Right renal pelvis (tissue), 4 donors: ENCODE measurements at places on chromosomes 12 and 14.

DNA sequence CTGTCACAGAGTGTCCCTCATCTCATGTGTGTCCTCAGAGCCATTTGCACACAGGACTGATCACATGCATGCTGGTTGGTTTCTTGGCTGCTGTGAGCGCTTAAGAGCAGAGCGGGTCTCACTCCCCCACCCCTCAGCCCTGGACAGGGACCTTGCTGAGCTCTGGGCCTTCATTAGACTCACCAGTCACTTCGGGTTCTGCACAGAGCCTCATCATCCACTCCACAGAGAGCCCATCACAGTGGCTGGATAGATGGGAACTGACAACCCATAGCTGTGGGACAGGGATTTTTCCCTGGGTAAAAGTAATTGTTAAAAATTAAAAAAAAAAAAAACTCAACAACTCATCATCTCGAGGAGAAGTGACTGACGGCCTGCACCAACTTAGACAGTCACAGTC, 8.2 kb downstream of the GLRX5 start:
- DNase-seq, result no peak

- DNase-seq, result no peak
These were observed 10.0 kb downstream of the TMCC3 start for GRCh38 chr12:94640134-94640928.

GRCh38 chr12:15152456-15152855, 68.8 kb downstream of the RERG start:
- no peak for DNase-seq

DNA sequence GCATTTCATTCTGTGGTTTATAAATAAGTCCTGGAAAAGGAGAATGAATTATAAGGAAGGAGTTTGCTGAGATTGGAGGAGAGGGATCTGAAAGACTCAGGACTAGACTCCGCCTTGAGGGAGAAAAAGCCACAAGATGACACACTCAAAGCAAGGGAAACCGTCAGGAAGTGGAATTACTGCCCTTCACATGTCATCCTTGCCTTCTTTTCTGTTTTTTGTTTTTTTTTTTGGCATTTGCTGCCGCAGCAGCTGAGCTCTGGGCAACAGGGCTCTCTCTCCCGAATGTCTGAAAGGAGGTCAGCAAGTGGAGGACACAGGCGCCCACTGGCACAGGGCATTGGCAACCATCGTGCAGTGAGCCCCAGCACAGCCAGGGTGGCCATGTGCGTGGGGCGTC, 344.9 kb downstream of the DPF3 start:
- DNase-seq, result no peak

GRCh38 chr12:93204896-93205295, 172.8 kb upstream of the NUDT4 start:
- DNase-seq, result no peak

GRCh38 chr14:94827711-94828447, 58.0 kb upstream of the GSC start:
- no peak for DNase-seq

DNA sequence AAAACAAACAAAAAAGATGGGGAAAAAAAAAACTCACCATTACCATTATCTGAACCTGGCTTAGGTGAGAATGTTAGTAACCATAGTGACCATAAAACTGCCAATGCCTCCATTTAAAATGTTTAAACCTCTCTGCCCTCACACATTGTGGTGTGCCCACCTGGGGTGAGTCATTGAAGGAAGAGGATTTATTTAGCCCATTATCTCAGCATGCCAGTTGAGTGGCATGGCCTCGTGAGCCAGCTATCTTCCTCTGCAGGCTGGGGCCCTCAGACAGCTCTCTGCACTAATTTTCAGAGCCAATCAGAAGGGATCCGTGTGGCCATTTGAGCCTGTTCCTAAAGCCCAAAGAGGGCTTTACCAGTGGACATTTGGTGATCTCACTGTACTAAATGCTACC, 81.8 kb upstream of the CCDC198 start:
- DNase-seq, result no peak

DNA sequence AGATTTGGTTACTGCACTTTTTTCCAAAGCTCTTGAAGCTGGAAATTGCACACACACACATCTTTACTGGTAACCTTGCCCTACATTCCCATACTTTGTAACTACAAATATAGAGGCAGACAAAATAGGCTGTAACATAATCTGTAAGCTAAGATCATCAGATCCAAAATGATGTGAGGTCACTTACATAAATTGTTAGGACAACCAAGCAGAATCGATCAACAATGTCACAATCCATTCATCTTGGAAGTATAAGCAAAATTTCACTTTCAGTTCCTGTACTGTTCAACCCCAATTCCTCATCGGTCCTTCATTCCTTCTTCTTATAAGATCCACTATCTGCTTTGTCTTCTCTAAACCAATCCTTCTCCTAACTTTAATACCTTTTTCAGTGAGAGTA, 72.6 kb downstream of the EPS8 start:
- DNase-seq, result no peak

DNA sequence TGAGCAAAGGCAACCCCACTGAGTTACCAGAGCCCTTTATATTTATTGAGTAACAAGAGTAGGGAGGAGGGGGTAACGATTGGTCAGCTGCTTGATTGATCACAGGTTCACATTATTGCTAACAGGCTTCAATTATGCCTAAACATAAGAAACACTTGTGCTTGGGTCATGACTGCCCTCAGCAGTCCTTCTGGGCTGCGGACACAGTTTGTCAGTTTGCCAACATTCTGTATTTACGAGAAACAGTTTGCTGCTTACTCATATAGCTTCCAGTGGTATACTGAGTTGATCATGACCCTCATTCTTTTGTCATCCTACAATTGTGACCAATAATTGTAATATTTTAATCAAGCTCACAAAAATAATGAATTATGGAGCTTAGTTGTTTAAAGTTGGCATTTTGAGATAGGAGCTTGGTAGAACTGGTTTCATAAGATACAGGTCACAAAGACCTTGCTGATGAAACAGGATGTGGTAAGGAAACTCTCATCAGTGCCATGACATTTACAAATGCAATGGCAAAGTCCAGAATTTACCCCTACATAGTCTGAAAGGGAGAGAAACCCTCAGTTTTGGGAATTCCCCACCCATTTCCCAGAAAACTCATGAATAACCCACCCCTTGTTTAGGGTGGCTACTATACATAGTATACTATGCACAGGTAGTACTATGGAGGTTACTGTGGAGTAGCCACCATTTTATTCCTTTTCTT, 1421.0 kb upstream of the FLRT2 start:
- no peak for DNase-seq

GRCh38 chr14:19917955-19918518, 2.4 kb upstream of the OR4K5 start:
- DNase-seq, result no peak

DNA sequence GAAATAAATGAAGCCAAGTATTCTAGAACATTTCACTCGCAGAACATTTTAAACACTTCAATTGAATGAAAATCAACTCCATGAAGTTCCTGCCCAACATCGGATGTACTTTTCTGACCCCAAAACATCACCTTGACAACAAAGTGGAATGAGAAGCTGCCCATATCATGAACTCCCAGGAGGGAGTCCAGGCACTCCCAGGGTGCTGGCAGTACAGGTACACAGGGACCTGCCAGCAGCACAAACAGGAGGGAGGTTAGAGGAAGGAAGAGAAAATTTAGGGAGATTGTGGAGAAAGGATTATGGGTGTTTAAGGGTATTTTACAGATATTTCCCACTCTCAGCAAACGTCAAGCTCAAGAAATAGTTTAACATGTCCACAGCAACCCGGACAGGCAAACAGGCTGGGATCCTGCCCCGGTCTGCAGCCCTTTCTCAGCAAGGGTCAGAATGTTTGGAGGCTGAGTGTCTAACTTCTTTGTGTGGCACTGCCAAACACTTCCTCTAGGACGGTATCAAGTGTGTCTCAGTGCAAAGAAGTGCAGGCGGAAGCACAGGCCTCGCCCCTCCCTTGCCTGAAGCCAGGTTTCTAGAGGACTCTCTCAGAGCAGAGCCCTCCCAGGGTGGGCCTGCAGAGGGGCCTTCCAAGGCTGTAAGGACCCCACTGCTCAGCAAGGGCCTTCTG, 72.2 kb downstream of the SETD3 start:
- DNase-seq, result no peak

DNA sequence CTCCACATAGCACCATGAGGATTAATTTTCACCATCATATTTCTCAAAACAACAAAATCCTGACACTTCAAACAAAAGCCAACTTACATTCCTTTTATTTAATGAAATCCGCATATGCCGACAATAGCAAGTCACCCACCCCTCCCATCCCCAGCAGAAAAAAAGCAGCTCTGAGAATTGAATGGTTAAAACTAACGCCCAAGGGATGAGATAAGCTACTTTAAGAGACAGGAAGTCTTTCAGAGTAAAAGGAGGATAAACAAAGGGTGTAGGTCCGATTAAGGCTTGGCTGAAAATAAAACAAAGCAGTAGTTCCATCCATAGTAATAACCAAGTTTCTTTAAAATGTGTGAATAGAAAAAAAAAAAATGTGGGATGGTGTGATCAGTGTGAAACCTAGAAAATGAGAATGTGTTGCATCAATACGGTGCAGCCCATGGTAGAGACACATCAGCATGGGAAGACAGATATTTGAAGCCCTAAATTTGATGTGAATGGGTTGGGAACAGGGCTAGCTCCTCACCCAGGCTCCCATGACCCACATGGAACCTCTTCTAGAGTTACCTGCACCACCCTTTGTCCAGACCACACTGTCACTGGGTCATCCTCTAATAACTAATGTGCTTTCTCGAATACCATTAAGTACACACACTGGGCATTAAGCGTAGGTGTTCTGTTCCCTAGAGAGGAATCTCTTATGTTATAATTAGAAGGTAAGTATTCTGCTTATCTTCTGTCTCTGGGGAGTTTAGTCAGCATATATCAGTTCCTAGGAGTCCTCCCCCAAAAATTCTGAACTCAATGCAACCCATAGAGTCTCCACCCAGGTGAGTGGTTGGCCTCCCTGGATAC, 31.7 kb downstream of the RTRAF start:
- no peak for DNase-seq

DNA sequence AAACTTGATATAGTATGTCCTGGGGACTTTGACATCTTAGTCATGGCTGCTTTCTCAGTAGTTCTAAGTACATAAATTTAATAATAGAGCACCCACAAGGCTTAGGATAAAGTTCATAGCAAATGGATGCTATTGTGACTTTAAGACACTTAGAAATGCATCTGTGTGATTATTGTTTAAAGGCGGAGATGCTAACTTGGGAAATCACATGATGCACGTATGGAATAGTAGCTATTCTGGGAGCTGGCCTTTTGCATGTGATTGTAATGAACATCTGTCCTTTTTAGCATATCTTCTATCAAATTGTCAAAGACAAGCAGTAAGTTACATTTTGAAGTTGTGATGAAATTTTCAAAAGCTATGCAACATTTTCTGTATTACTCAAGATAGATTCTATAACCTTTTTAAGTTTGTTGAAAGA, 46.7 kb upstream of the ATP2A2 start:
- DNase-seq, result no peak

DNA sequence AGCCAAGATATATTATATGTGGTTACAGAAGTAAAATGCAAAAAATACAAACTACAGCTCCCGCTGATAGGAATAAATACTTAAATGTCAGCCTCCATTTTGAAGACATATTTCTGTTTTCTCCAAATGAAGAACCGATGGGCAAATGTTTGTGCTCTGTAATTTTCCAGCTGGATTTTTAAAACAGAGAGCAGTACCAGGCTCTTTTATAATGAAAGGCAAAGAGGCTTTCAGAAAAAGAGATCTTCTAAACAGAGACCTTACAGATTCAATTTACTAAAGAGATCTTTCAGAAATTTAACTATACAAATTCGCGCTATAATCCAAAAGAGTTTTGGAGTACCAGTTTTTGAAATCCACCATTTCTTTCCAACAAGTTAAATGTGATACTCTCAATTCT, 19.9 kb downstream of the MAP4K5 start:
- DNase-seq, result no peak

DNA sequence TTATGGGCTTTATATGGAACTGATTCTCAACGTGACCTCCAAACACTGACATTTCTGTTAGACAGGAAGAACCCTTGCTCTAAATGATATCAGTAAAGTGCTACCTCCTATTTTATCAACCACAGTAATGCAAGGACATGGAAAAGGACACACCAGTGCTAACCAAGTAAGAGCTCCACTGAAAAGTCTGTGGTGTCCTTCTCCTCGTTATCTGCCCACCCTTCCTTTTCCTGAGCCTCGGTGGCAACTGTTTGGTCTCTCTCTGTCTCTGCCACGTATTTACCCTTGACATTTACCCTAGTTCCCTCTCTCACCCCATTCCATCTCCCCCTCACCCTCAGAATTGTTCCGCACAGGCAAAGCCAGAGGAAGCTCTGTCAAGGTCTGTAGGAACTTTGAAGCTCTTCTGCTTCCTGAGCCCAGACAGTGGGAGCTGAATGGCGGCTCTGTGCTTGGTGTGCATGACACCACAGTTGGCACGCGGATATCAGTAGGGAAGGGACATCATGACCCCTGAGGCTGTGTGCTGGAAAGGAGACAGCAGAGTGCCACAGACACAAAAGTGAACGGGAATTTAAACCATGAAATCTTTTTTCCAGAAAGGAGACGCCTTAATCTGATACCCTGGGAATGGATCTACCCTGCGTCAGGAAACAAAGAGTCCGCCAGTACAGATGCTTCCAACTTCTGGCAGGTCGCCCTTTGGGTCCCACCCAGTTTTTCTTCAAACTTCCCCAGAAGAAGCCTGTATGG, 50.8 kb downstream of the NTN4 start:
- DNase-seq, result no peak

DNA sequence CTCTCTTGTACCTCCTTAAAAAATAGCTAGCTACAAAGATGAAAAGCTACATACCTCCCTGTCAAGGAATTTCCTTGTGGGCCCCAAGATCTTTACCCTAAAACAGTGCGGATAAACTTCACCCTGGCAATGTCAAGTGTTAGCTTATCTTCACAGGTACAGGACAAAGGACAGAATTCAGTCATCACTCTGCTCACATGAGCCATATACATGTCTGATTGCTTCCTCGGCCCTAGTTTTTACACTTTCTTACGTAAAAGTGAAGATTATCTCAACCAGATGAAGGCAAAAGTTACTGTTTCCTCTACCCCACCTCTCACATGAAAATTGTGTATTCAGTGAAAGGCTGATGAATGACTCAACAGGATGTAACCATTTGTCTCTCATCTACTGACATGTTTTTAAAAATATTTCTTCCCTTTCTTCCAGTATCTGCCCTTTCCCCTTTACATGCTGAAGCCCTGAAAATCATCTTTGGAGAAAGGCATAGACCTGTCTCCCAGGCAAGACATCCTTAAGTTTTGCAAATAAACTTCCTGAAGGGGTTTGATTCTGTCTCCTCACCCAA, 890.1 kb downstream of the GALC start:
- DNase-seq, result no peak

- DNase-seq, result no peak
These were observed 37.0 kb upstream of the FBXO33 start for GRCh38 chr14:39469094-39469710.

- no peak for DNase-seq
These were observed at the start of gene LBHD2 for GRCh38 chr14:103084021-103084919. LBHD2 (plus strand) TSS chr14:103084210; CDS start chr14:103086013, 1,803 bp downstream.

GRCh38 chr12:56188778-56189098, 545 bp downstream of the SMARCC2 start:
- DNase-seq, result no peak

DNA sequence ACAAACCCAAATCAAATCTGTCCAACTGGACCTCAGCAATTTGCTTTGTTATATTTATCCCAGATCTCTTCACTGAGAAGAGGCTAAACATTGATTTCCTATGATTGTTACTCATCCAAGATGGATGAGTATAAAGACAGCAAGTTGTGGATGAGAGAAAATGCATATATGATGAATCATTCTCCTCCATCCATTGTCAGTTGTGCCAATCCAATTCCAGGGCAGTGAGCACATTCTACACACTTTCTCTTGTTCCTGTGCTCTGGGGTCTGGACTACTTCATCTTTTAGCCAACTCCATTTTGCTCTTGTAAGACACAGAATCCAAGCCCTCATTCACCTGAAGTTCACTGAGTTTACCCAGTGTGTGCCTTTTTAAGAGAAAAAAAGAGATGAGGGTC, 105.7 kb downstream of the GCH1 start:
- no peak for DNase-seq
